Activated naive CD8-positive, alpha-beta T cell treated with anti-CD3 and anti-CD28 coated beads, Interleukin-2, amount 50 U/mL, for 16 hours (primary cell): ENCODE measurements at places on chromosomes 6 and 20.

GRCh38 chr6:14074476-14075094 lies 43.0 kb upstream of the CD83 start:
- no peak for DNase-seq

DNA sequence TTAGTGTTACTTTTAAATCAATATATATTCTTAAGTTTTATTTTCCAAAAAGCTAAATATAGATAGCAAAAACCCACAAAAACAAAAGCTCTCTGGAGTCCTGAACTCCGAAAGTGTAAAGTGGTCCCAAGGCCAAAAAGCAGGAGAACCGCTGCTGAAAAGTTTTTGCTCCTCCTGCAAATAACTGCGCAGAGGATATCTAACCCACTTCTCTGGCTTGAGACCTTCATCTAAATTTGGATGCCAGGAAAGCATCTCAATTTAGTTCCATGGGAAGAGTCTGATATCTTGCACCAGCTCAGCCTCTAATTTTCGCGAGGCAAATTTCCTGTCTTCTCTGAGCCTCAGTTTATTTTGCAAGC lies 523 bp downstream of the MRPS10 start:
- no peak for DNase-seq

DNA sequence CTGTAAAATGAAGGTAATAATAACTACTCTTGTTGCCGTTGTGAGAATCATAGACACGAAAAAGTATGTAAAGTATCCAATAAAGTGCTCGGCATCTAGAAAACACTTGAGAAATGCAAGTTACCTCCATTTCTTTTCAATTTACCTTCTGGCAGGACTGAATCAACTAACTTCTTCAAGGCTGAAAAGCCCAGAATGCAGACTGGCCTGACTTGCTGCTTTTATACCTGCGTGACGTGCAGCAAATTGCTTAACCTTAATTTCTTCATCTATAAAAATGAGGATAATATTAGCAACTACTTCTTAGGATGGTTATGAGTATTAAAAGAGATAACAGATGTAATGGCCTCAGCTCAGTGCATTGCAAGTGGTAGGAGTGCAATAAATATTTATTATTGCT lies 39.6 kb downstream of the GRIK2 start:
- no peak for DNase-seq

DNA sequence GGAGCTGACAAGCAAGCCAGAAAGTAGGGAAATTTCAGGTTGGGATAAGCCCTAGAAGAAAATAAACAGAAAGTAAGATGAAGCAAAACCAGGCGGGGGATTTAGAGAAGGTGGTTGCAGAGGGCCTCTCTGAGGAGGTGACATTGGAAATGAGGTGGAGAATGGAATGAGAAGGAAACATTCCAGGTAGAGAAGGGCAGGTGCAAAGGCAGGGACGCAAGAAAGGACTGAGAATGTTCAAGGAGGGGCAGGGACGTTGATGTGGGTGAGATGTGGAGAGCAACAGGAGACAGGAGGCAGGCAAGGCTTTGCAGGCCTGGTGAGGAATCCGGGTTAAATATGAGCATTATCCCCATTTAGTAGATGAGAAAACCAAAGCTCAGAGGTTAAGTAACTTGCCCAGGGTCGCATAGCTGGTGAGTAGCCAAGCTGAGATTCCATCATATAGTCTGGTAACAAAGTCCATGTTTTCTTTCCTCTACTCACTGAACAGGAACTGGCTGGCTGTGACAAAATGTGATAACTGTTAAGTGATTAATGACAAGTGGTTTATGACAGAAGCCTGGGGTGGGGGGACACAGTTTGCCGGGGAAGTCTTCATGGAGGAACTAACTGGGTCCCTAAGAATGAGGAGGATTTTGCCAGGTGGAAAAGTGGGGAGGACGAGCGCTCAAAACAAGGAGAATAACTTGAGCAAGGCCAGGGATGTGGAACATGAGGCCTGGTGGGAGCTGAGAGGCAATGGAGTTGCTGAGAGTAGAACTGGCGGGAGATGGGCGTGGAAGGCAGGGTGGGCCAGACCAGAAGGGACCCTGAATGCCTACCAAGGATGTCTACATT lies 32.6 kb downstream of the MRPL14 start:
- no peak for DNase-seq

GRCh38 chr6:51261691-51262090 lies 443.0 kb downstream of the TFAP2B start:
- no peak for DNase-seq

GRCh38 chr6:73200735-73201134 lies 24.6 kb downstream of the KHDC1L start:
- no peak for DNase-seq

DNA sequence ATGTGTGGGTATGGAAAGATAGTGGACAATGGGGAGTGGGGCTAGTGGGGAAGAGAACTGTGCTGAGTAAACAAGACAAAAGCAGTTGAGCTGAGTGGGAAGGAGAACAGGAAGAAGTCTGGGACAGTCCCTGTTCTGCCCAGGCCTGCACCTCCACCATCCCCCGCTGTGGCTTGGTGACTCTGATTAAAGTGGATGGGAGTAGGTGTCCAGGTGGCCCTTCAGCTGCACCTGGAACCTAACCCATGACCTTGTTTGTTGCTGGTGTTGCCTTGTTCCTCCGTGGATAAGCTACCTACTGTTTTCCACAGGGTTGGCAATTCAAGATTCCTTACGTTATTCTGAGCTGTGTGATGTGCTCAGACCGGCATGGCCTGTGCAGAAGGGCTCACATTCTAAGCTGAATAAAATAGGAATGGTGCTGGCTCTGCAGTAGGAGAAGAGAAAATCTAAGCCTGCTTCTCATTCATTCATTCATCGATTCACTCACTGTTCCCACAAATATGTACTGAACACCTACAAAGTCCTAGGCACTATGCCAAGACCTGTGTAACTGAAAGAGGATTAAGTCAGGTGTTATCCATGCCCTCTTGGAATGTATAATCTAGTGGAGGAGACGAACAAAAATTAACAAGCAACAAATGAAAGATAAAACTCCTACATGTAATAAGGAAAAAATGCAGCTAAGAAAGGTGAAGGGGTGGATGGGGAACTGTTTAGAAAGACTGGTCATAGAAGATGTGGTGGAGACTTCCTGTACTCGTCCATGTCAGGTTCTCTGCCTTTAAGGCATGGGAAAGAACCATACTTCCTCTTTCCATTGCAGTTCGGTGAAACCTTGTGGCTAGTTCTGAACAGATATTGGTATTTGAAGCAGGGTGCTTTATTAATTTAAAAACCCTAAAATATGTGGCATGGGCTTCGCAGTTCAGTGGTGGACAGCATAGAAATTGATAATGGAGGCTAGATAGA lies 10.1 kb upstream of the CALHM6 start:
- DNase-seq = no peak

- no peak for DNase-seq
Measured at GRCh38 chr6:33905071-33905609, 101.3 kb upstream of the MLN start.

DNA sequence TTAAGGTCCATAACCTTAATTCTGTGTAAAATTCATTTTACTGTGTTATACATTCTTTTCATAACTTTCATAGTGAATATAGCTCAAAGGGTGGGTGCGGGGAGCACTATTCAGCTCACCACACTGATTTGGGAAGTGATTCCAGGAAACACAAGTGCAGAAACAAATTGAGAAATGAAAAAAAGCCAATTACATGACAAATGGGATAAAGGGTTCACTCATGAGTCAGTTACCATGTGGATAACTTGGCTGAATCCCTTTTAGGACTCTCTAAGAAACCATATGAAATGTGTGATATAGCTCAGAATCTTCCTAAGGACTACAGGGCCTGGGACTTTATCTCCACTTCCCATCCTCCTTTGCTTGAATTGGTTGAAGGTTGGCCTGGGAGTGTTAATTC lies 3.1 kb upstream of the BTN2A1 start:
- no peak for DNase-seq

GRCh38 chr6:90691823-90692222 lies 105.0 kb upstream of the MAP3K7 start:
- no peak for DNase-seq

GRCh38 chr6:30136570-30137286 lies 788 bp downstream of the TRIM40 start:
- no peak for DNase-seq

DNA sequence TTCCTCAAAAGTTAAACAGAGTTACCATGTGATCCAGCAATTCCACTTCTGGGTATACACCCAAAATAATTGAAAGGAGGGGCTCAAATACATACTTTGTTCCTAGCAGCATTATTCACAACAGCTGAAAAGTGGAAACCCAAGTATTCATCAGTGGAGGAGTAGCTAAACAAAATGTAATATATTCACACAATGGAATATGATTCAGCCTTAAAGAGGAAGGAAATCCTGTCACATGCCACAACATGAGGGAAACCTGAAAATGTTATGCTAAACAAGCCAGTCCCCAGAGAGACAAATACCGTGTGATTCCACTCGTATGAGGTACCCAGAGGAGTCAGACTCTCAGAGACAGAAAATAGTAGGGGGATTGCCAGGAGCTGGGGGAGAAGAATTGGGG lies 44.5 kb downstream of the PXDC1 start:
- DNase-seq = no peak

DNA sequence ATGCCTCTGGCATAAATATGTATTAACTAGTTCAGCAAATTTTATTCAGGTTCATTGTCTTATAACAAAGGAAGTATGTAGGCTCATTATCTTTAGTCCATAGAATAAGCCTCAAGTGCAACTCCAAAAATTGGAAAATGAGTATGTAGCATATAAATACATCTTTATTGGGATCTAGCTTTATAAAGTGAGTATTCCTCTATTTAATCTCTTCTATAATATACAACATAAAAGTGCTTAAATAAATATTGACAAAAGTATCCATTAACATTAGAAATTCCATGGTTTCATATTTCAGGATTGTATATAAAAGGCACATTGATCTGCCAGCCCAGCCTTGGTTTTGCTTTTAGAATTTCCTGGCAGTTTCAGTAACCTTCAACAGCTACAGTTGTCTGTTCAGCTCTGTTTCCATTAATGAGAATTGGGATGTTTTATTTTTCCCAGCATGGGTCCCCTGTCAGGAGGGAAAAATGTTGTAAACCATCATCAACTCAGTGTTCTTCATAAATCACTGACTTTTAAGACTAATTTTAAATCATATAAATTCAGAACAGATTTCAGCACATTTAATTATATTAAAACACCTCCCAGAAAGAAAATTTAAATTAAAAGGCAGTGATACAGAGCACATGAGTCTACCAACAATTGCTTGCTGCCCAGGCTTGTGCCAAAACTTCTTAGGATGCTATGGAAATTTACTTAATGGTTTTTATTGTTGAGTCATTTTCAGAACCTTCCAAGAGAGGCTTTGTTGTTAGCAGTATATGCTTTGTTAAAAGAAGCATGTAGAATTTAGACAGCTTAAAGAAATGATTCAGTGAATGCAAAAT lies 119.7 kb downstream of the ADGRG6 start:
- DNase-seq = no peak

GRCh38 chr6:161590961-161591627 lies 317.2 kb upstream of the AGPAT4 start:
- no peak for DNase-seq

- no peak for DNase-seq
Measured at GRCh38 chr20:23434521-23435313, 4.8 kb upstream of the CSTL1 start.

DNA sequence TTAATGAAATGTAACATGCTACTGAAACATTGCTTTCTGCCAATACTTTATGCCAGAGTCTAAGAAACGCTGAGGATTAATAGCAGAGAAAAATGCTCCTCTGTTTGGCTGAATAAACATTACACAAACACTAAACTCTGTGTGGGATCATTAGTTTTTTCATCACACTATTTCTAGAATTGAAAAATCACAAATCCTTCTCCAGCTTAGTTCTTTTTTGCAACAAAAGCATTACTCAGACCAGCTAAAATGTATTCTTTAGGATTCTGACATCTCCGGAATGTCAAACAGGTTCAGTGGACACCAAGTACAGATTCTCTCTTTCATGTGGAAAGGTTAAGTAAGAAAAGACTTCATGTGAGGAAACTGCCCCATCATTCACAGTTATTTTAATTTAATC lies 226.9 kb downstream of the SIM1 start:
- DNase-seq = no peak

GRCh38 chr6:28124971-28125353 lies 553 bp downstream of the ZSCAN16 start:
- DNase-seq = no peak

GRCh38 chr6:34884996-34885395 lies 2.8 kb downstream of the TAF11 start:
- DNase-seq = no peak

GRCh38 chr20:10708351-10709185 lies 34.8 kb upstream of the JAG1 start:
- DNase-seq = no peak

DNA sequence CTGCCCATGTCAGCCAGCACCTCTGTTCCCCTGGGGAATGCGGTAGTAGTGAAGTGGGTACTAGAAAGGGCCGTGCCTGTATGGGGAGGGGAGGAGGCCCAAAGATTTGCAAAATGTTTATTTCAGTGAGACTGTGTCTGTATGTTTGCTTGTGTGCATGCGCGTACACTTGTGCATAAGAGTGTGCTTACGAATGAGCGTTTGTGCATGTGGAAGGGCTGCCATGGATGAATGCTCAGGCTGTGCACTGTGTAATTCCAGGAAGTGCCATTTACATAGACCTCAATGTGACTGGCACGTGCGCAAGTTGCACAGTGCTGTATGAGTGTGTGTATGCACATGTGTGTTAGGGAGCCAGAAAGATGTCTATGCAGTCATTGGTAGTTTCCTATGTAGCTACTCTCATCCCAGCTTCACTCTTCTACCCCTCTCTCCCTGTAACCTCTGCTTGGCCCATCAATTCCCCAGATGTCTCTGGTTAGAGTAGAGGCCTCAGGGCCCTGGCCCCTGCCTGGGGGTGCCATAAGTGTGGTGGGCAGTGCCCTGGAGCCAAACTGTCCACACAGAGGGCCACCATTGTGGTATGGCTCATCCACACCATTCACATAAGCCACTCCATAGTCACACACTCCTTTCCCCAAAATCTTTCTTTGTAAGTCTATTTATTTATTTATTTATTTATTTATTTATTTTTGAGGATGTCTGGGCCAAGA lies 26.8 kb upstream of the SLC22A7 start:
- DNase-seq = no peak

DNA sequence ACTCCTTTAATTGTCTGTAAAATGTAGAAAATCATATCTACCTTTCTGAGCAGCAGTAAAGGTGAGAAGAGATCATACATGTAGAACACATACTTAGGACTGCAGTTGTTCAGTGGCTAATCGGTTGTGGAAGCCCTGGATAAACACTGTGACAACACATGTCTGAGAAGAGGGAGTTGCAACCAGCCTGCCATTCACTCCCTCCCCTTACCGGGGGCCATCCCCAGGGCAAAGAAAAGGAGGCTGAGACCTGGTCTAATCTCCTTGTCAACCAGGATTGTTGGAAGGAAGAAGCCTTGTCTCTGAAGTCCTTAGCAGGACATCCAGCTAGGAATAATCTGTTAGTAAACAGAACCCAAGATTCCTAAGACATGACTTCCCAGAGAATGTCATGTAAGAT lies 462.5 kb upstream of the AGPAT4 start:
- DNase-seq = no peak

- no peak for DNase-seq
Measured at GRCh38 chr6:39752835-39753724, 27.9 kb upstream of the KIF6 start.
